Activated CD8-positive, alpha-beta T cell treated with anti-CD3 and anti-CD28 coated beads for 36 hours (primary cell): ENCODE measurements at places on chromosomes 4 and X. TPM values are rescaled to one million over a fixed set of nuclear protein-coding genes. Genes with fewer than 3 reads are reported as not detected.
A peak's percentile ranks its signal among the peaks of the same experiment; 100 is the strongest.

The MGAT4D gene
- not detected for total RNA-seq

The SASH3 gene
- total RNA-seq, result 123 TPM

The AMBN gene
- total RNA-seq, result not detected

The XPNPEP2 gene
- total RNA-seq, result 0.16 TPM

The TMEM154 gene
- total RNA-seq, result 17.5 TPM

The NUP62CL gene
- 1.9 TPM for total RNA-seq

The FAM149A gene
- 0.52 TPM for total RNA-seq

The ZDHHC9 gene
- 11.1 TPM for total RNA-seq

- peaks cover 71% of the 10 kb centered on the region for H3K27me3 ChIP-seq
- no peak for DNase-seq
- no peak overlapping the region for H3K27ac ChIP-seq
- no peak overlapping the region for H3K4me3 ChIP-seq
- H3K4me1 ChIP-seq, result no peaks in the 10 kb centered on the region
These were observed 3.0 kb upstream of the PHOX2B start for GRCh38 chr4:41751449-41752061.

DNA sequence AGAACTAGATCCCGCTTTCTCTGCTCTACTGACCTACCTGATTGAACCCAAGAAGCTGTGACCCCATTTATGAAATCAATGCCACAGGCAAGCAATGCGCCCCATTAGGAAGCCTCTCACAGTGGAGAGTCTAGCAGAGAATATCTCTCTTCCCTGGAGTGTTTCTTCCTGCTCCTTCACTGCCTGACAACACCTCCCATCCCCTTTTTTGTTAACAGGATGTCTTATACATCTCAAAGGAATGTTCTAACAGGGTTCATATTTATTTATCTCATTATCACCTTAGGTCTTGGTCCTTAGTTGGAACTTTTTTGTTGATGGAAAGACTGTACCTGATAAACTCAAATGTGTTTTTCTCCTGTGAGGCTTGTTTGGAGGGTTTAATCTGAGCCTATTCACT, 35.5 kb downstream of the SLIT2 start:
- no peaks in the 10 kb centered on the region for H3K27me3 ChIP-seq
- no peak for DNase-seq
- H3K36me3 ChIP-seq, result no peaks in the 10 kb centered on the region
- H3K4me1 ChIP-seq, result no peaks in the 10 kb centered on the region

GRCh38 chrX:46577221-46578005, 3.8 kb downstream of the CHST7 start:
- peaks cover 29% of the 10 kb centered on the region for H3K4me1 ChIP-seq
- H3K4me3 ChIP-seq, result peak overlapping the region; percentile 27
- no peaks in the 10 kb centered on the region for H3K36me3 ChIP-seq
- DNase-seq, result no peak
- H3K27me3 ChIP-seq, result peaks cover 3% of the 10 kb centered on the region
- H3K27ac ChIP-seq, result no peak overlapping the region

DNA sequence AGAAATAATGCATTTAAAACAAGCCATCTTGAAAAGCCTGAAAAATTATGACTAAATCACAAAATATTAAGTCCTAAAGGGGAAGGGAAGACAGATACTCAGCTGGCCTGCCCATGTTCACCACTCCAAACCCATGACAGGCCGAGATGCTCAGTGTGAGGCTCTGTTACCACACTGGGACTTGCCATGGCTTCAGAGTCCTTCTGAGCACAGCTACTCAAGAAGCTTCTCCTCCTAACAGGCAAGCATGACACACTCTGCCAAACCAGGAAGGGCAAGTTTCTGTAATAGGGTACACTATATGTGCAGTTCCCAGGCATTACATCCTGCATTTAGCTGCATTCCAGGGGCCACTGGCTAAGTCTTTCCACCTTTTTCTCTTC, 34.0 kb upstream of the CYBB start:
- DNase-seq, result peak; percentile 24
- peaks cover 16% of the 10 kb centered on the region for H3K4me1 ChIP-seq
- H3K27me3 ChIP-seq, result no peaks in the 10 kb centered on the region
- H3K4me3 ChIP-seq, result no peak overlapping the region

DNA sequence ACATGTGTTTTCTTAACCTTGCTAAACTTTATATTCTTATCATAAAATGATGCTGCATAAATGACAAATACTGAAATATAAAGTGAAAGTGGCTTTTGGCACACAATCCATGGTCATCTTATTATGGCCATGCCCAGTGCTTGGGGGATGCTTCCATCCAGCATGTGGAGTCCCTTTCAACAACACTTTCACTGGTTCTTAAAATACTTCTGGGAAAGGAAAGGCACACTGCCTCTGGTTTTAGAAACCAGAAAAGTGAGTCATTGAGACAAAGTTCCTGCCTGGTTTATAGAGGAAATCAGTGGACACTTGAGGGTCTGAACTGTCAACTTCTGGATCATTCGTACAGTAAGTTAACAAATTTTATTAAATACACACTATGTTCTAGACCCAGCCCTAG, 248.0 kb upstream of the ADAMTS3 start:
- H3K4me3 ChIP-seq, result no peak overlapping the region
- H3K36me3 ChIP-seq, result no peaks in the 10 kb centered on the region
- H3K4me1 ChIP-seq, result no peaks in the 10 kb centered on the region
- no peak for DNase-seq
- H3K27me3 ChIP-seq, result peaks cover 4% of the 10 kb centered on the region

GRCh38 chrX:7132335-7133049, 15.0 kb upstream of the STS start:
- no peaks in the 10 kb centered on the region for H3K27me3 ChIP-seq
- DNase-seq, result peak; percentile 46
- peaks cover 1% of the 10 kb centered on the region for H3K36me3 ChIP-seq
- peak overlapping the region; percentile 49 for H3K27ac ChIP-seq

- H3K27ac ChIP-seq, result peak overlapping the region; percentile 47
- DNase-seq, result no peak
- no peak overlapping the region for H3K4me3 ChIP-seq
- H3K27me3 ChIP-seq, result peaks cover 1% of the 10 kb centered on the region
- H3K36me3 ChIP-seq, result no peaks in the 10 kb centered on the region
These were observed 107.4 kb downstream of the DDIT4L start for GRCh38 chr4:100082852-100083251.

DNA sequence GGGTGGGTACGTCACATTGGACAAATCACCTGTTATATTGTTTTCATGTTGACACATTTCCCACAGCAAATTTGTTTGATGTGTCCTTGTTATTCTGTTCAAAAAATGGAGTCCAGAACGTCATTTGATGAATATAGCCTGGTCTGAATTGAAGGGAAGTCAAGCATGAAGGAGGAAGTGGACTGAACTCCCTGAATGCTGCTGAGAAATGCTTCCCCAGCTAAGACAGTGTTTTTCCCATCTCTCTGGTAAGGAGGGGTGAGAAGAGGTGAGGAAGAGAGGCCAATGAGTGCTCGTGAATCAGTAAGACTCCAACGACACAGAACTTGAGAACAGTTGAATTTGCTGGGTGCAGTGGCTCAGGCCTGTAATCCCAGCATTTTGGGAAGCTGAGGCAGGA, 127.4 kb downstream of the RBM47 start:
- H3K27ac ChIP-seq, result no peak overlapping the region
- no peaks in the 10 kb centered on the region for H3K36me3 ChIP-seq
- H3K4me1 ChIP-seq, result peaks cover 15% of the 10 kb centered on the region
- no peaks in the 10 kb centered on the region for H3K27me3 ChIP-seq

DNA sequence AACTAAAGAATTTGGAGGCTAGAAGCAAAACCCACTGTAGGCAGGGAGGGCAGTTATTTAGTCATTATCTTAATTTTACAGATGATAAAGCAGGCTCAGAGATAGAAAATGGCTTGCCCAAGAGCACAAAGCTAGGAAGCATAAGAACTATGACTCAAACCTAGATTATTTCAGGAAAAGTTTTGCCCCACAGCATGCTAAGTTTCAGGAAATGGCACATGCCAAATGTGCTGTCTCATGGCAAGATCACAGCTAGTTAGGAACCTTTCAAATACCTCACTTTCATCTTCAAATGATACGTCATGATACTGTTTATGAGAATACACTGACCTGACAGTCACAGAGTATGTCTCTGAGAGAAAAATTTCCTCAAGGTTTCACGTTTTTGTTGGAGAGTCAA, 78.5 kb upstream of the SPANXC start:
- no peak overlapping the region for H3K27ac ChIP-seq
- no peaks in the 10 kb centered on the region for H3K4me1 ChIP-seq
- no peak overlapping the region for H3K4me3 ChIP-seq
- no peaks in the 10 kb centered on the region for H3K36me3 ChIP-seq
- H3K27me3 ChIP-seq, result no peaks in the 10 kb centered on the region
- no peak for DNase-seq

- no peaks in the 10 kb centered on the region for H3K27me3 ChIP-seq
- H3K4me1 ChIP-seq, result peaks cover 11% of the 10 kb centered on the region
- no peak for DNase-seq
These were observed 613.1 kb downstream of the MID1IP1 start for GRCh38 chrX:39414290-39414854.

GRCh38 chr4:30721185-30722091, 1.3 kb downstream of the PCDH7 start:
- peak overlapping the region; percentile 46 for H3K4me3 ChIP-seq
- H3K36me3 ChIP-seq, result peaks cover 7% of the 10 kb centered on the region
- peaks cover 36% of the 10 kb centered on the region for H3K4me1 ChIP-seq

GRCh38 chr4:126738926-126739325, 893.8 kb upstream of the INTU start:
- no peaks in the 10 kb centered on the region for H3K4me1 ChIP-seq
- no peak overlapping the region for H3K4me3 ChIP-seq
- no peaks in the 10 kb centered on the region for H3K36me3 ChIP-seq
- H3K27me3 ChIP-seq, result no peaks in the 10 kb centered on the region
- no peak for DNase-seq

DNA sequence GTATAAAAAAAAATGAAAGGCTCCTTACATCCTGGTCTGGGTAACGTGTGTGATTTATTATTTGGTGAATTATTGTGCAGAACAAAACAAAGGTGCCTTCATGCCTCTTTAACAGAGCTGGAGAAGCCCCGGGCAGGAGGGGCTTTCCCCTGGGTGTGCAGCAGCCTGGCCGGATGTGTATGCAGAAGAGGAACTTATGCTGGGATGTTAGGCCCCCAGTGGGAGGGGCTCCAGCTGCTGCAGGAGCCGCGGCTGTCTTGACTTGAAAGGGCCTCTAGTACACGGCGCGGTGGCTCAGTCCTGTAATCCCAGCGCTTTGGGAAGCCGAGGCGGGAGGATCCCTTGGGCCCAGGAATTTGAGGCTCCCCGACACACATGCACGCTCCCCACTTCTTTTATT, 16.0 kb downstream of the CCNQ start:
- H3K36me3 ChIP-seq, result no peaks in the 10 kb centered on the region
- peak overlapping the region; percentile 46 for H3K27ac ChIP-seq
- peak; percentile 82 for DNase-seq
- H3K4me1 ChIP-seq, result peaks cover 16% of the 10 kb centered on the region

DNA sequence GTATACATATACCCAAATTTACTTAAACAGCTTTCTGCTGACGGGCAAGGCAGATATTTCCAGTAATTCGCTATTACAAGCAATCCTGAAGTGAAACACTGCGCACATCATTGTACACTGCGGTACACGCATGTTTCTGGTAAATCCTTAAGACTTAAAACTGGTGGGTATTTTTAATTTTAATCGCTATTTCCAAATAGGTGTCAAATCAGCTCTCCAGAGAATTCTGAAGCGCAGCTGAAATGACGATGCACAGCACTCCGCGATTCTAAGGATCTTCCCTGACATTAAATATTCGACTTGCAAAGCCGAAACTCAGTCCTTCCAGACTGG, 361 bp downstream of the TMEM128 start:
- H3K36me3 ChIP-seq, result peaks cover 22% of the 10 kb centered on the region
- H3K27ac ChIP-seq, result peak overlapping the region; percentile 98
- DNase-seq, result no peak
- H3K27me3 ChIP-seq, result no peaks in the 10 kb centered on the region
- H3K4me3 ChIP-seq, result peak overlapping the region; percentile 98
- peaks cover 25% of the 10 kb centered on the region for H3K4me1 ChIP-seq

- no peak overlapping the region for H3K4me3 ChIP-seq
- peak; percentile 51 for DNase-seq
- H3K36me3 ChIP-seq, result peaks cover 31% of the 10 kb centered on the region
- no peaks in the 10 kb centered on the region for H3K27me3 ChIP-seq
- peaks cover 28% of the 10 kb centered on the region for H3K4me1 ChIP-seq
These were observed 132.2 kb downstream of the STIM2 start for GRCh38 chr4:26992657-26993361.

DNA sequence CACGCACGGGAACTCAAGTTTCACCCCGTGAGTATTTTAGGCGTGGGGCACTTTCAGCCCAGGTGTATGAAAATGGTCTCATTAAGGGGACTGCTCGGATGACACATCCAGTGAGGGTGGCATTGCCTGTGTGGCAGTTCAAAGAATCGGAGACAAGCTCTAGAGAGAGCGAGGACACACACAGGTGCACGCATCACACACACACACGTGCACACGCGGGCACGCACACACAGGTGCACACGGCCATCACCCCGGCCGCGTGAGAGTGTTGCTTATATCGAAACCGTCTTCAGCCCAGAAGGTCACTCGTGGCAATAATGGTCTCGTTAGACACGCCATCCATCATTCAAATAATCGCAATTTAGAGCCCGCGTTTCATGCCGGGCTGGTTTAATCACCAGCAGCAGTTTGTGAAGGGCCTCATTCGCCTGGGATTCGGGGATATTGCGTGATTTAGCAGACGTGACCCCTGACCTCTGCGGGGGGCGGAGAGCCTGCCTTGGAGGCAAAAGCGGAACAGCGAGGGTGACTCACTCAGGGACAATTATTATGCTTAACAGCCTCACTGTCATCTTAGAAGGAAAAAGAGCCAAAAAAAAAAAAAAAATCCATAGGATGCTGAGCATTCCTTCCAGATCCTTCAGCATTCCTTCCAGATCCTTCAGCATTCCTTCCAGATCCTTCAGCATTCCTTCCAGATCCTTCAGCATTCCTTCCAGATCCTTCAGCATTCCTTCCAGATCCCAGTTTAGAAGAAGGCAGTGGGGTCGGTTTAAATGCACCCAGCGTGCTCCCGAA, 89.4 kb upstream of the PPP2R3B start:
- H3K27ac ChIP-seq, result no peak overlapping the region
- H3K27me3 ChIP-seq, result peaks cover 3% of the 10 kb centered on the region
- H3K36me3 ChIP-seq, result no peaks in the 10 kb centered on the region
- H3K4me1 ChIP-seq, result no peaks in the 10 kb centered on the region
- no peak for DNase-seq

- peaks cover 2% of the 10 kb centered on the region for H3K27me3 ChIP-seq
- H3K27ac ChIP-seq, result no peak overlapping the region
- H3K4me1 ChIP-seq, result no peaks in the 10 kb centered on the region
- DNase-seq, result no peak
These were observed 388.9 kb downstream of the SPRY1 start for GRCh38 chr4:123785538-123785937.

GRCh38 chr4:26058537-26058936, 144.5 kb downstream of the SMIM20 start:
- H3K27ac ChIP-seq, result peak overlapping the region; percentile 53
- peak; percentile 70 for DNase-seq
- H3K4me1 ChIP-seq, result peaks cover 14% of the 10 kb centered on the region
- H3K36me3 ChIP-seq, result no peaks in the 10 kb centered on the region
- H3K4me3 ChIP-seq, result no peak overlapping the region

DNA sequence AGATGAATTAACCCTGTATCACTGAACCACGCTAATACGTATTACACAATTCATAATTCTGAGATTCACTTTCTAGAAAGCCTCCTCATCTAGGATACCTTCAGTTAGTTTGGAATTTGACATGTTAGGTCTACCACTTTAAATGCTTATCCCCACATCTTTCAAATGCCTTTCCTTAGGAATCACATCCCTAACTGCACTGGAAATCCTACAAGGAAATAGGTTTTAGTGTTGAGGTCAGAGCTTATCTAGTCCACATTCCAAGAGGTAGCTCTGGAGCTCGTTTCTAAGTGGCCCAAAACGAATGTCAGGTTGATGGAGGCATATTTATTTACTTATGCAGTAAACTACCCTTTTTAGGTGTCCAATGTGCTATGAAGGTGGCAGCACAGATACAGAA, 18.0 kb downstream of the PDHA1 start:
- no peak overlapping the region for H3K27ac ChIP-seq
- H3K36me3 ChIP-seq, result peaks cover 35% of the 10 kb centered on the region
- no peaks in the 10 kb centered on the region for H3K4me1 ChIP-seq
- no peak for DNase-seq
